ENCODE measurements at places on chromosomes 12 and 14. TPM values are rescaled to one million over a fixed set of nuclear protein-coding genes. Genes with fewer than 3 reads are reported as not detected.

The IL22 gene
- total RNA-seq: not detected

- no peak overlapping the region for H3K4me3 ChIP-seq
- H3K4me1 ChIP-seq: peaks cover 5% of the 10 kb centered on the region
- DNase-seq: no peak
- no peaks in the 10 kb centered on the region for H3K36me3 ChIP-seq
- H3K27me3 ChIP-seq: no peaks in the 10 kb centered on the region
Observed at GRCh38 chr14:55715889-55716288, 135.9 kb downstream of the KTN1 start.

- peaks cover 7% of the 10 kb centered on the region for H3K36me3 ChIP-seq
- H3K4me1 ChIP-seq: no peaks in the 10 kb centered on the region
- no peaks in the 10 kb centered on the region for H3K27me3 ChIP-seq
- no peak overlapping the region for H3K27ac ChIP-seq
- H3K4me3 ChIP-seq: no peak overlapping the region
- DNase-seq: no peak
Observed at GRCh38 chr12:26688344-26688904, 144.6 kb downstream of the ITPR2 start.

DNA sequence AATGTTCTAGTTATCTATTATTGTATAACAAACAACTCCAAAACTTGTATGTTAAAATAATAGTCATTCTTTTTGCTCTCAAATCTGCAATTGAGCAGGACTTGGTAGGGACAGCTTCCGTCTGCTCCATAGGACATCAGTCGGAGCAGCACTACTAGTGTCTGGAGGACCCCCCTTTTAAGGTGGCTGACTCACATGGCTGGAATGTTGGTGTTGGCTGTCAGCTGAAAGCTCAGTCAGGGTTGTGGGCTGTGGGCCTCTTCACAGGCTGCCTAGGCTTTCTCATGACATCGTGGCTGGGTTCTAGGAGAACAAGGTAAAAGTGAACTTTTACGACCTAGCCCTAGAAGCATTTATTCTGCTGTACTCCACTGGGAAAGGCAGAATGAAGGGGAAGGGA lies 160.6 kb downstream of the ANO4 start:
- H3K4me3 ChIP-seq: no peak overlapping the region
- no peaks in the 10 kb centered on the region for H3K27me3 ChIP-seq
- no peak overlapping the region for H3K27ac ChIP-seq
- H3K36me3 ChIP-seq: no peaks in the 10 kb centered on the region
- no peak for DNase-seq

DNA sequence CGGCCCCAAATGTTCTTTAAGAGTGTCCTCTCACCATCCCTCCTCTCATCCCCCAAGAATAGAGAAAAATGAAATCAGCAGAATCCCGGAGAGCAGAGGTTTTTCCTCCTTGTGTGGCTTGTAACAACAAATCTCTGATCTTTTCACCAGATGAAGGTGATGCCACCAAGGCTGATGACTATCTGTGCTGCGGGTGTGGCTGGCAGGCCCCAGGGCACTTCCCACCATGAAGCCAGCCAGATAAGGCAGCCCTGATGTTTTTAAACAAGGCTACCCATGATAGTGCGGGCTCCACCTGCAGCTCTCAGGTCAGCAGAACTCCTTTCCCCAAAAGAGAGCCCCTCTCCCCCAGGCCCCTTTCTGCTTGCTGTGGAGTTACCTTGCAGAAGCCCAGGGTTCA lies 58.0 kb upstream of the PARP11 start:
- no peak for DNase-seq
- peaks cover 6% of the 10 kb centered on the region for H3K4me1 ChIP-seq

DNA sequence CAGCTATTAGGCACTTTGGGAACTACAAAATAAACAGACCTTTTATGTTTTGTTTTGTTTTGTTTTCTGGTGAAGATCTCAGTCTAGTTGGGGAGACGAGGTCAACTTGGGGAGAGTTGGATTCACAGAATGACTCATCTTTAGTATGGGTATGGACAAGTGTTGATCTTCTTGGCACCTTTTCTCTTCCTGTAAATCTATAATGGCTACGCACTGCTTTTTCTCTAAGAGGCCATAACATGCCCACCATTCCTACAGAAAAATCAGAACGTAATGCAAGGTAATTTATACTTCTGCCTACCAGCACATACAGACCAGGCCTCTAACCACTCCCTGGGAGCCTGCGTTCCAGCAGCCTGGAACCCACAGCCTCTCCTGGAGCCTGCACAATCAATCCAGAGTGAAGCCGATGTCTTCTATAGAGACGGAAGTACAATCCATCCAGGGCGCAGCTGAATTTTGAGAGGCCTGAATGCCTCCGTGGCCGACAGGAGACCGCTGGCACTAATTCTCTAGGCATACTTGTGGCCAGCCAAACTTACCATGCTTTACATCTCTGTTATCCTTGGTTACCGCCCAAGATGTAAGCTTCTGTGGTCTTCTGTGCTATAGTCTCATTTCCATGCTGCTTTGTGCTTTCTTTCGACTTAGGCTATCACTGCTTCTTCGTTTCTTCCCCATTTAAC lies 717 bp downstream of the PPHLN1 start:
- peaks cover 15% of the 10 kb centered on the region for H3K4me1 ChIP-seq
- H3K36me3 ChIP-seq: peaks cover 4% of the 10 kb centered on the region
- no peaks in the 10 kb centered on the region for H3K27me3 ChIP-seq
- peak overlapping the region; percentile 98 for H3K4me3 ChIP-seq
- H3K27ac ChIP-seq: peak overlapping the region; percentile 71

- H3K27ac ChIP-seq: no peak overlapping the region
- no peaks in the 10 kb centered on the region for H3K4me1 ChIP-seq
- no peaks in the 10 kb centered on the region for H3K36me3 ChIP-seq
- H3K27me3 ChIP-seq: no peaks in the 10 kb centered on the region
Observed at GRCh38 chr12:84315926-84316325, 596.7 kb downstream of the SLC6A15 start.

GRCh38 chr12:111150921-111151840 lies 217.7 kb downstream of the PHETA1 start:
- no peaks in the 10 kb centered on the region for H3K36me3 ChIP-seq
- DNase-seq: peak; percentile 27
- no peaks in the 10 kb centered on the region for H3K27me3 ChIP-seq
- no peak overlapping the region for H3K27ac ChIP-seq
- no peak overlapping the region for H3K4me3 ChIP-seq

DNA sequence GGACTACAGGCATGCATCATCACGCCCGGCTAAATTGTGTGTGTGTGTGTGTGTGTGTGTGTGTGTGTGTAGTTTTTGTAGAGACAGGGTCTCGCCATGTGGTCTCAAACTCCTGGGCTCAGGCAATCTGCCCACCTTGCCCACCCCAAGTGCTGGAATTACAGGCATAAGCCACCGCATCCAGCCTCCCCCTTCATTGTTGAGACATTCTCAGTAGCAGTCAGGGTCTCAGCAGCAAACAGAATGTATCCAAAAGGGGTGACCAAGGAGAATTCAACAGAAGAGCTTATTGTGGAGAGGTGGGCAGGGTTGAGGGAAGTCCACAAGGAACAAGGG lies 37.3 kb upstream of the PLEKHG6 start:
- H3K27ac ChIP-seq: peak overlapping the region; percentile 96
- H3K36me3 ChIP-seq: no peaks in the 10 kb centered on the region
- DNase-seq: no peak

- H3K36me3 ChIP-seq: no peaks in the 10 kb centered on the region
- peaks cover 7% of the 10 kb centered on the region for H3K4me1 ChIP-seq
- no peaks in the 10 kb centered on the region for H3K27me3 ChIP-seq
Observed at GRCh38 chr14:67934087-67934486, 114.5 kb downstream of the RAD51B start.

Measured in kidney (tissue), 22 donors.